Activated T-cell treated with anti-CD3 and anti-CD28 coated beads, Interleukin-2, amount 50 U/mL, for 72 hours (primary cell): ENCODE measurements at places on chromosomes 7 and 10.

- no peak for DNase-seq
Observed at GRCh38 chr7:146926841-146927240, 810.2 kb downstream of the CNTNAP2 start.

GRCh38 chr10:110162741-110163145, 44.7 kb upstream of the MXI1 start:
- DNase-seq, result no peak

DNA sequence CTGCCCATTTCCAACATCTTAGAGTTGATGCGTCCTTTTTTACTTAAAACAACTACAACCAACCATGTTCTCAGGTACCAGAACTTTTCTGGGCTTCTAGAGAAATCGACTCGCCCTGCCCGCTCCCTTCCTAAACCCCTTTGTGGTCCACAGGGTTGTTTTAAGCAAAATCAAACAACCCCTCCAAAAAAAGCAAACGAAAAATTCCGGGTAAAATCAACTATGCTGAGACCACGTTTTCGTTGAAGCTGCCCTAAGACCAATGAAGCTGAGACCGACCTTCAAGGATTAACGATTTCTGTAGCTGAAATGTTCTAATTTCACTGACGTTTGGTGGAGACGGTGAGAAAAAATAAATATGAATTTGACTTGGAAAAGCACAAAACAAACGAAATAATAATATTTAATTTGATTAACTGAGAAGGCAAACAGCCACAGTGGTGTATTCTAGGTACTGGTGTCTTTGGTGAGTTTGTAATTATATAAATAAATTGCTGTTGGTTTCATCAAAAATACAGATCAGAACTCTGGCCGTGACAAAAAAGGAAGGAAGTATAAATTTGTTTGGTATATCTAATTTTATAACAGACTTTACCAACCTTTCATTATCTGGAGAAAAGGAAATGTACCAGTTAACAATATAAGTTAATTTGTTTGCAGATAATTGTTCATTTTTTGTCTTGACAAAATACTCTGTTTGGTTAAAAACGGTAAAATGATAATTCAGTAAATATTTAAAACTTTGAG, 4.7 kb upstream of the IGF2BP3 start:
- DNase-seq, result no peak

GRCh38 chr7:2932402-2933251, 88.5 kb upstream of the GNA12 start:
- no peak for DNase-seq

DNA sequence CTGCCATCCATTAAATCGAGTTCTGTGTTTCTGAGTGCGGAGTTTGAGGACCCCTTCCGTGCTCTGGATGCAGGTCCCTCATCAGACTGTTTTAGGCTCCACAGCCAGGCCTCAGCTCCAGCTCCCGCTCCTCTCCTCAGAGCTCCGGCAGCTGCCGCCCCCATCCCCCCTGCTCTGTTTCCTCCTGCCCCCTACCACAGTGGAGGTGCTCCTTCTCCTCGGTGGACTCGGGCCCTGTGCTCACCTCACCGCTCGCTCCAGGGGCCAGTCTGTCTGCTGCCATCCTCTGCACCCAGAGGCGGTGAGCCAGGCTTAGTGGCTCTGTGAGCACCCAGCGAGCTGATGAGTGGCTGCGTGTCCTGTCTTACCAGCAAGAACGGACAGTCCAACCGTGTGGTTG, 21.4 kb upstream of the PRKAR1B start:
- DNase-seq, result no peak

DNA sequence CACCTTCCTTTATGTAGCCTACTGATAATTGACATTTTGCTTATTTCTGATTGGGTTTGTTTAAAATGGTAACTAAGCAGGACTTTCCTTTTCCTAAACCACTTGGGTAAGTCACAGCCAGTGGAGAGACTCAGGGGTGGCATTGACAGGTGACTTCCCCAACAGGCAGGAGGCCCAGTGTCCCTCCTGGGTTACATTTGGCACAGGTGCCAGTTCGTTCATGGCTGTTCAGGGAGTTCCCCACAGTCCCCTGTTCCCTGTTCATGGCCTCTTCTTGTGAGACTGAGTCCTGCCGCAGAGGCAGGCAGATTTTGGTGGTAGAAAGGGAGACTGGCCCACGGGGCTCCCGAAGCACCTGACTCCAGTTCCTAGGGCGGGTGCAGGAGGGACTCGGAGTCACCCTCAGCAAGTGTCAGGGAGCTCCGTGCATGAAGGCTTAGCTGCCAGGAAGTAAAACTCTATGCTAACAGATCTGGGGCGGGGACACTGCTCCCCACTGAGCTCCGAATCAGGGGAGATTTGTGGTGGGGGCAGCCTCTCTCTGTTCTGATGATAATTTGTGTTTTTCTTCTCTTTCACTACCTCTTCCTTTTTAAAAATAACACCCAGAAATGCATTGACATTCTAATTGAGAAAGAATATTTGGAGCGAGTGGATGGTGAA, 84.1 kb downstream of the EZH2 start:
- DNase-seq, result no peak

GRCh38 chr10:60521974-60522405, 132.3 kb upstream of the ANK3 start:
- no peak for DNase-seq

DNA sequence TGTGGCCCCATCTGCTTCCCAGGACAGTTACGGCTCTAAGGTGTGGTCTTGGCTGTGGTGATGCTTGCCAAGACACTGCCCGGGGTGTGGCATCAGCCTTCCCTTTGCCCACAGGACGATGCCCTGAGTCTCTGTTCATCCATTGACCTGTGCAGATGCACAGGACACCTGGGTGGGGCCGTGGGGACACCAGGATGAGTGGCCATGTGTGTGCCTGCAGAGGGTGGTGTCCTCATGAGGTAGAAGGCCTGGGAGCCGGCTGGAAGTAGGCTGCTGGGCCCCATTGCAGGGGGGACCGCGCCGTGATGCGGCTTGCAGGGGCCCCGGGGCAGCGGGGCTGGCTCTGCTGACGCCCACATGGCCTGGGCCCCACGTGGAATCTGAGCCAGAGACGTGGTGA, 22.4 kb upstream of the PWWP2B start:
- no peak for DNase-seq
